ENCODE measurements at places on chromosomes 2 and 18. TPM values are rescaled to one million over a fixed set of nuclear protein-coding genes. Genes with fewer than 3 reads are reported as not detected.

DNA sequence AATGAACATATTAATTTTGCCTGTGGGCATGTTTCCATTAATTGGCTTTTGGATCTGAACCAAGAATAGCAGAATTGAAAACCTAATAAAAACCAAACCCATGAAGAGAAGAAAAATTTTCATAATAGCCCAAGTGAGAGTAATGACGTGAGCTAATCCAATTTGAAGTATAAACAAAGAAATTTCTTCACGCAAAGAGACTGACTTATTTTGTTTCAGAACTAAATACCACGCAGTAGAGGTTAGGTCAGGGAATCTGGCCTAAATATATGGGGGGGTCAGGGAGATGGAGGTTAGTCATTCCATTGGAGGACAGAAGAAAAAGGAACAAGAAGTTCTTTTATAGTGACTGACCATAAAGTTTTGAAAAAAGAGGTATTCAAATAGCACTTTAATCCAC, 94.1 kb upstream of the CYP1B1 start:
- no peak overlapping the region for H3K4me3 ChIP-seq
- no peak for DNase-seq
- no peak overlapping the region for H3K27ac ChIP-seq
- no peaks in the 10 kb centered on the region for H3K4me1 ChIP-seq

DNA sequence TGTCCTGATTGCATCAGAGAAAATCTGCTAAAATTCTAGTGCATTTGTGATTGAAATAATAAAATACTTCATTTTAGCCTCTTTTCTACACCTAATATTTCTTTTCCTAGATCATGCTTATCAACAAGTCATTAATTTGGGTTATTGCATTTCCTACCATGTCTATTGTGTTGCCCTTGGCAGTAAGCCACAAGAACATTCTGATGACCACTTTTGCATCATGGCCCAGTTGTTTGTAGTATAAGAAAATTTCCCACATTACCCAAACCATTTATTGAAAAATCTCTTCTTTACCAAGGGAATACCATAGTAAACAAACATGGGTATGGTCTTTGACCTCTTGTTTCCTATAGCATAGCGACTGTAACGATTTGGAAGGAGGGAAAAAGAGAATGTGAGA, 76.3 kb downstream of the R3HDM1 start:
- no peak for DNase-seq
- no peaks in the 10 kb centered on the region for H3K4me1 ChIP-seq
- no peaks in the 10 kb centered on the region for H3K27me3 ChIP-seq
- no peak overlapping the region for H3K4me3 ChIP-seq
- no peak overlapping the region for H3K27ac ChIP-seq

GRCh38 chr2:96505231-96505889, at the start of gene NEURL3:
Gene NEURL3 (minus strand): TSS chr2:96505357. CDS start chr2:96505286, 71 bp downstream.
- H3K27me3 ChIP-seq: no peaks in the 10 kb centered on the region
- no peak within 1 kb of the TSS for H3K4me3 ChIP-seq
- H3K4me1 ChIP-seq: peaks cover 23% of the 10 kb centered on the region
- no peak within 1 kb of the TSS for H3K27ac ChIP-seq
- H3K36me3 ChIP-seq: no peaks in the 10 kb centered on the region
- no peak for DNase-seq

DNA sequence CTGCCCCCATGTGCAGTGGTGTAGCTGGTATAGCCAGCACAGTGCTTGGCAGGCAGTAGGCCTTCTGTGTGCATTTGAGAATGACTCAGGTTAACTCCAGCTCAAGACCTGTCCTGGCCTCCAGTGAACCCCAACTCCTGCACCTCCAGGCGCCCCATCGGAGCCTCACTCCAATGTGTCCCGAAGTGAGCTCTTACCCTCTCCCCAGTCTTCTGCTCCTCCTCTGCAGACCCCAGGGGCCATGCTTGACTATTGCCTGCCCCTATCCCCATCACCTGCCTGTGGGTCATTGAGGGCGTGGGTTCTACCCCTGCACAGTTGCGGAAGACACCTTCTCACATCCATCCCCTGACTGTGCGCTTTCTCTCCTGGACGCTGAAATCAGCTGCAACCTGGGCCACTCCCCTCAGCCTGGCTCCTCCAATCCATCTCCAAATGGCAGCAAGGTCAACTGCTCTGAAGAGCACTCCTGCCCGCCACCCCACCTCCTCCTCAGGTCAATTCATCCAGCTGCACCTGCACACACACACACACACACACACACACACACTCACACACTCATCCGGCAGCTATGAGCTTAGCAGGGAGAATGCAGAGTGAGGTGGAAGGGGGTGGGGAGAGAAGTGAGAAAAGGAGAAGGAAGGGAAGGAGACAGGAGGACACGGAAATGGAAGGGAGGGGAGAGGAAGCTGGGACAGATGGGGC, 130.3 kb upstream of the GLI2 start:
- H3K4me3 ChIP-seq: no peak overlapping the region
- H3K36me3 ChIP-seq: no peaks in the 10 kb centered on the region
- no peaks in the 10 kb centered on the region for H3K4me1 ChIP-seq
- no peaks in the 10 kb centered on the region for H3K27me3 ChIP-seq

DNA sequence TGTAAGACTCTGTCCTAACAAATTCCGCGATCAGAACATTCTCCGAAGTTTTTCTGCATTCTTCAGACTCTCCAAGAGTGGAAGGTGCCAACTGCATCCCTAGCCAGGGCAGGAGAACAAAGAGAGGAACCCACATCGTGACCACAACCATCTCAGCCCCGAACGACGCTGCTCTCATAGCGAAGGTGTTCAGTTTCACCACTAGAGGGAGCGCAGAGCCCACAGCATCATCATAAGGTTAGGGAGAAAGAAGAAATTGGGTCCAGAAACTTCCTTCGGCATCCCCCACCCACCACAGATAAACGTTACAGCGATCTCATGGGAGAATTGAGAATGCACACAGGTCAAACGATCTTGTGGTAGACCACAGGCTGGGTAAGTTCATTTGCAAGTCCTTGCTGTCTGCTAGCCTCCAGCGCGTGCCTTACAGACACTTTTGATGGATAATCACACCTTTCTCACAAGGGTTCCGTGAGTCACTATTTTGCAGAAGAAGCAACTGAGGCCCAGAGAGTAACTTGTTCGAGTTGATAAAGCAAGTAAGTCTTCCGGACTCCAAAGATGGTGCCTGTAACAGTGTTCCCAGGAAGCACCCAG, 53.7 kb upstream of the ARL4C start:
- no peak overlapping the region for H3K4me3 ChIP-seq
- peaks cover 13% of the 10 kb centered on the region for H3K27me3 ChIP-seq
- no peaks in the 10 kb centered on the region for H3K36me3 ChIP-seq
- no peaks in the 10 kb centered on the region for H3K4me1 ChIP-seq

DNA sequence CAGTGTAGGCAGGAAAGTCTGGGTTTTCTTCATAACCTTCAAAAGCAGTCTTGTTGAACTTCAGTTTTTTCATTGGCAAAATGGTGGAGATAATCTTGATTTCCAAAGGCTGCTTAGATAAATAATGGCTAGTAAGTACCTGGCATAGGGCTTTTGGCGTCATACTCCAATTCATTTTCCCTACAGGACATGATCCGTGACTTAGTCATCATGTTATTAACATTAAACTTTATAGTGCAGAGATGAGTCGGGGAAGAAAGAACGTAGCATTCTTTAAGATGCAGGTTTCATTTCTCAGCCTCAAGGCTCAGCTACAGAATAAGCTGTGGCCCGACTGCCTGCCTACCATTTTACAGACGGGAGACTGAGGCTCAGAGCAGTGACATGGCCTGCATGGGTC, 64.0 kb downstream of the RALBP1 start:
- no peak for DNase-seq
- H3K36me3 ChIP-seq: peaks cover 41% of the 10 kb centered on the region
- H3K4me3 ChIP-seq: no peak overlapping the region

GRCh38 chr2:112977559-112978056, at the start of gene IL36G:
Gene IL36G (plus strand): TSS chr2:112978006. CDS start chr2:112978639, 633 bp downstream.
- peaks cover 2% of the 10 kb centered on the region for H3K27me3 ChIP-seq
- H3K4me1 ChIP-seq: peaks cover 4% of the 10 kb centered on the region
- no peak within 1 kb of the TSS for H3K4me3 ChIP-seq
- H3K27ac ChIP-seq: no peak within 1 kb of the TSS

GRCh38 chr2:24160761-24161160, 14.1 kb upstream of the FAM228A start:
- H3K27me3 ChIP-seq: no peaks in the 10 kb centered on the region
- H3K4me3 ChIP-seq: no peak overlapping the region
- no peaks in the 10 kb centered on the region for H3K4me1 ChIP-seq
- H3K27ac ChIP-seq: no peak overlapping the region

GRCh38 chr2:184735611-184736010, 137.3 kb downstream of the ZNF804A start:
- no peak overlapping the region for H3K4me3 ChIP-seq
- no peak overlapping the region for H3K27ac ChIP-seq
- DNase-seq: no peak
- no peaks in the 10 kb centered on the region for H3K4me1 ChIP-seq

DNA sequence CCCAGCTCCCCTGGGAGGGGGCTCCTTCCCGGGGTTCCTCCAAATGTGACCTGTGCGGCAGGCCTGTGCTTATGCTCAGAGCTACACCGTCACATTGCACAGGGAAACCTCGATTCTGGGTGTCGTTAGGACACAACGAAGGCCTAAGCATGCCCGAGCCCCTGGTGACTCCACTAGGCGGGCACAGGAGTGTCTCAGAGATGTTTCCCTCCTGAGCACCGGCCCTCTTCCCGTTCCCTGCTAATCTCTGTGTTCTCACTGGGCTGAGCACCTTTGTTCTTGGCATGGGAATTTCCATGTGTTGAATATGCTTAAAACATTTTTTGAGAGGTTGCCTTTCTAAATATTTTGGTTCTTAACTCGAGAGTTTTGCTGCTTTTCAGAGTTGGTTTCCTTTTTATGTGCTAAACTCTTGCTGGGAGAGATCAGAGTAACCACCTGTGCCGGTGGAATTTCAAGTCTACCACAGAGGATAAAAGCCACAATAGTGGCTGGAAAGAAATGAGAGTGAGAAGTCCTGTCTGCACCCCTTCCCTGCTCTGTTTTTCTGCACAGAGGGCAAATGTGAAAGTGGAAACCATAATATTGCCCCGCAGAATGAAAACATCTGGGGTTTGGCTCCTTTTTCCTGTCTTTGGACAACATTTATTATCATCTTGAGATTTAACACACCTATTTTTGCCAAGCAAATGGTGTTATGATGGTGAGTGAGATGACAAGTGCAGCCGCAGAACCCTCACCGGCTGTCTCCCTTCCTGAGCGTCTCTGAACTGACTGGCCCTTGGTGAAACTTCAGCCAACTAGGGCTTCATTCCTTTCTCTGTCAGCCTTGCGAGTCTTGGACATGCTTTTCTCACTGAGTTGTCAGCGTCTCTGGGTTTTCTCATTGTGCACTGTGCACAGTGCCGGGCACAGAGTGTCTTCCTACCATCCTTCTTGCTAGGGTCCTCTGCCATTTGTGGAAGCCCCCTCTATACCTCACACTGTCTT, 154.1 kb downstream of the VAPA start:
- no peak for DNase-seq
- no peaks in the 10 kb centered on the region for H3K27me3 ChIP-seq
- H3K27ac ChIP-seq: no peak overlapping the region
- H3K4me1 ChIP-seq: no peaks in the 10 kb centered on the region
- no peak overlapping the region for H3K4me3 ChIP-seq

DNA sequence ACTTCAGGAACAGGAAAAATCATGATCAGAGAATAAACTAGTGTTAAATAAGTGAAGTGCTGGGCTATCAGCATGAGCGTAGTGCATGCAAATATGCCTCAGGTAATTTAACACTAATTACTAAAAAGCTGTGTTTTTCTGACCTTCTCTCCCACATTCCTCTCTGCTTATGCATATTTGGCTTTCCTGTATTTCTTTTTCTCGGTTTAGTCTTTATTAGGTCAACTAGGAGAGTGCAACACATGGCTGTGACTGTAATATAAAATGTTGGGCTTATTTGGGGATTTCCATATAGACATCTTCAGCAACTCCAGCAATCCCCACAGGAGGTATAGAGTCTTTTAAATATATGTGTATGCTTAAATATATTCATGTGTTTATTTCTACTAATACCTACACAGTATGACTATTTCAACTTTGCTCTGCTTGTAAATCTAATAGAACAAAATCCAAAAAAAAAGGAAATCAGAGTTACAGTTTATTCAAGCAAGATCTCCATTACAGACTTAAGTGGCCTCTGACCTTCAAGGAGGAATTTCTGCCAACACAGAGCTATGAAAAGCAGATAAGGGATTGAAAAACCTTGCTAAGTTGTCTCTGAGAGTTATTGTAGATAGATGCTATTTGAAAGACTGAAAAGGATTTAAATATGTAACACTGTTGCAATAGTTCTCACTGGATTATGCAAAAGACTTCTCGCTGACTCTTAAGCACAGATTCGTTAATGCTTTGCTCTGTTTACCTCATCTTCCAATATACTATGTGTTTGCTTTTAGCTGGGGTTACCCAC, 359.5 kb upstream of the RGPD4 start:
- no peak overlapping the region for H3K4me3 ChIP-seq
- no peaks in the 10 kb centered on the region for H3K27me3 ChIP-seq
- no peaks in the 10 kb centered on the region for H3K36me3 ChIP-seq

DNA sequence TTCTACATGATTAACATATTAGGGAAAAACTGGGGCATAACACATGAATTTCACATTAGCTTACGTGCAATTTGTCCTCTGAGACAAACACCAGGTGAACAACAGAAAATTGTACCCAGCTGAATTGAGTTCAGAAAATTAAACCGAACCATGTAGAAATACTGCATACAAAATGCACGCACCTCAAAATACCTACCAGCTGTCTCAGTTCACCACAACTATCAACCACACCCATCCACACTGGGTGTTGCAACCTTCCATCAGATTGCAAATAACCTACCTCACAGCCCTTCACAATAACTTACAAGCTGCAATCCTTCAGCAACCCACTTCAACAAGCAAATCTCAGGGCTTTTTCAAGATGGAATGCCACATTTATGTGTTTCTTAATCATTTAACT, 55.9 kb downstream of the UNC50 start:
- H3K4me3 ChIP-seq: peak overlapping the region; percentile 77
- H3K27me3 ChIP-seq: no peaks in the 10 kb centered on the region
- peak overlapping the region; percentile 71 for H3K27ac ChIP-seq
- peaks cover 4% of the 10 kb centered on the region for H3K36me3 ChIP-seq

GRCh38 chr18:73683409-73684238, 464.0 kb downstream of the FBXO15 start:
- H3K27ac ChIP-seq: no peak overlapping the region
- H3K4me1 ChIP-seq: no peaks in the 10 kb centered on the region
- no peak overlapping the region for H3K4me3 ChIP-seq
- DNase-seq: no peak
- H3K27me3 ChIP-seq: no peaks in the 10 kb centered on the region

GRCh38 chr2:162060532-162060931, 13.5 kb downstream of the DPP4 start:
- no peaks in the 10 kb centered on the region for H3K27me3 ChIP-seq
- no peak overlapping the region for H3K4me3 ChIP-seq
- no peaks in the 10 kb centered on the region for H3K36me3 ChIP-seq
- H3K4me1 ChIP-seq: peaks cover 19% of the 10 kb centered on the region
- H3K27ac ChIP-seq: no peak overlapping the region

Gene ANKRD29
- not detected for polyA plus RNA-seq

Gene DDX18
- polyA plus RNA-seq: 47.0 TPM

Gene SERPINB3
- polyA plus RNA-seq: not detected

Gene KATNAL2
- not detected for polyA plus RNA-seq
